ENCODE measurements at places on chromosomes 5 and 9. TPM values are rescaled to one million over a fixed set of nuclear protein-coding genes. Genes with fewer than 3 reads are reported as not detected.

Gene CCDC183
- 0.26 TPM for total RNA-seq

Gene CNTNAP3B
- total RNA-seq: 8.2 TPM

GRCh38 chr5:95697781-95698681, 15.2 kb upstream of the SPATA9 start:
- DNase-seq: no peak

DNA sequence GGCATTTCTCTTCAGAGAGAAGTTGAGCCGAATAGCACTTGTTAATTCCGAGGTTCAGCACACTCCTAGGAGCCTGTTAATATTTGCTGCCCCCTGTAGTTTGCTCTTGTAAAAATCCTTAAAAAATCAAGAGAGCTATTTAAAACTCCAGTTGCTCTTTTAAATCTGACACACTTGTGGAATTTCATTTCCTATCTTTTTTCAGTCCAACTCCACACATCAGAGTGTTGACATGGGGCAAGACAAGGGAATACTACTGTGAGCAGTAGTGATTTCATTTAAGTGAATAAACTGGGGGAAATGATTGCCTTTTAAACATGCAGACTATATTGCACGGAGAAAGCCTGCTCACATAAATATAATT, 1096.3 kb upstream of the DMAC1 start:
- peak; percentile 47 for DNase-seq

- DNase-seq: peak; percentile 51
These were observed 754 bp downstream of the VDAC1 start for GRCh38 chr5:134003817-134004625.

DNA sequence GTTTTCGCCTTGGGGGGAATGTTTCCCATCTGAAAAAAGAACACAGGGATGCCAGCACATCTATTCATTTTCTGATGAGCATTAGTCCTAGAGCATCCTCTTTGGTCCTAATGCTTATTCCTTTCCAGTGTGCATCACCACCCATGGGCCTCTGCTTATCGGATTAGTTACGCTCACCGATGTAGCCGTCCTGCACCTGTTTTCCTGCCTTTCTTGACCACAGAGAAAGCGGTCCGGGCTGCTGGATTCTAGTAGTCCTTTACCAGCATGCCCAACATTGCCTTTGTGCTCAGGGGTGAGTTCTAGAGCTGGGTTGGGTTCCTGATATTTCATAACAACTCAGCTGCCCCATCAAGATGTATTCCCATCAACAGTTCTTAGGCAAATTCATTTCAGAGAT, 2084.5 kb upstream of the C9orf72 start:
- no peak for DNase-seq

DNA sequence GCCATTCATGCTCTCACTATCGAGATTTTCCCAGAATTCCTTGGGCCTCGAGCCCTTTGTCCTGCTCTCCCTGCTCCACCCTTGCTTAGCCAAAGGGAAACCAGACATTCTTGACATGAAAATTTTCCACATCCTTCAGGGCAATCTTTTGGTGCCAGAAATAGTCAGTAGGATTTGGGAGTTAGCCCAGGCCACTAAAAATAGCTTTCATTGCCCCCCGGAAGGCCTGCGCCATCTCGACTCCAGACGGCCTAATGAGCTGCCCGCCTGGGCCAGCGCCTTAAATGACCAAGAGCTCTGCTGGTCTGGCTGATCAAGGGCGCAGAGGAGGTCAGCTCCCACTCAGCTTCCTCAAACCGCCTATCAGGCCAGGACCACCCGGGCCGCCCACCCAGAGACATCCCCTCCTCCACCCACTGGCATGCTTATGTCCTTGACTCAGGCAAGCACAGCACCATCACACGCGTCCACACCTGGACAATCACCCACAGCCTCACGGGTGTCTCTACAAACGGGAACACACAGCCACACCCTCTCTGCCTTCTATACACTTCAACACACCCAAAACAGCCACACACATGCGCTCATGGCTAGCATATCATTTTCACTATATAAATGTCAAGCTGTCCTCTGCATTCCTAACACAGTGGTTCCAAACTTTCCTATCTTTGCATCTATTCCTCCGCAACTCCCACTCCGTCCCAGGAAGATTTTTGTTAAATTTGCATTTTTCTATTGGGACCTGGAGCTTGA, 20.9 kb downstream of the DUSP1 start:
- DNase-seq: no peak

- no peak for DNase-seq
These were observed 169.3 kb upstream of the FSTL4 start for GRCh38 chr5:133781436-133782225.
